GM20000 (cell line): ENCODE measurements at places on chromosomes 2 and 18.

DNA sequence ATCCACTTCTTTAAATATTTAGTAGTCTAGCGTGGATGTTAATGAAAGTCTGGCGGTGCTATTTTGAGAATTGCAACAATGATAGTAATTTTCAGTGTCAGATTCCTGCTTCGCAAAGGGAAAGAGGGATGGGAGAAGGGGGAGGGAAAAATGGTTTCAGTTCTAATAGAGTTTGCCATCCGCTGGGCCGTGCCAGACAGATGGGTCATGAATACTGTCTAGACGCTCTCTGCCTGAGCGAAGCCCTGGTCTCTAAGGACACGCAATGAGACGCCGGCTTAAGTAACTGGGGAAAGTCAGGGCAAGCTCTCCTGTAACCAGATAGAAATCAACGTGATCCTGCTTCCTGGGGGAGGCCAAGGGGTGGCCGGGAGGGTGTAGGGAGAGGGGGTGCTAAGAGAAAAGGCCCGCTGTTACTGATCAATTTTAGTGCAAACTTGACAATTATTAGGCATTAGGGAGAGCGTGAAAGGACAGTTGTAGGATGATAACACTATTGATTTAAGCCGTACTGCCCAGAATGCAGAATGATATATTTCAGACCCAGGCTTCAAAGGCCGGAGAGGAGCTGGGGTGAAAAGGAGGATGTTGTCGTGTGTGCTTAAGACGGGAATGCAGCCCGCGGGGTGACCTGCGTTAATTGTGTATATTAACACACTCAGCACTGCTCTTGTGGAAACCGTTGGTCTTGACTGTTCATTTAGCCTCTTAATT is 229.2 kb downstream of the LDLRAD4 start:
- no peak for DNase-seq

DNA sequence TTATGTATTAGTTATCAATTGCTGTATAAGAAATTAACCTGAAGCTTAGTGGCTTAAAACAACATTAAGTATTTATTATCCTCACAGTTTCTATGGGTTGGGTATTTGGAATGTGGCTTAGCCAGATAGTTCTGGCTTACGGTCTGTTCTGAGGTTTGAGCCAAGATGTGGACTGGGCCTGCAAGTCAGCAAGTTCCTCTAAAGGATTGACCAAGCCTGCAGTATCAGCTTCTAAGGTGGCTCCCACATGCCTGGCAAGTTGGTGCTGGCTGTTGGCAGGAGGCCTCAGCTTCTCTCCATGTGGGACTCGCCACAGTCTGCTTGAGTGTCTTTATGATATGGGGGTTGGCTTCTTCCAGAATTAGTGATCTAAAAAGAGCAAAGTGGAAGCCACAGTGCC is 45.0 kb upstream of the TCF4 start:
- no peak for DNase-seq

- no peak for DNase-seq
Measured at GRCh38 chr2:73244580-73244979, 10.5 kb downstream of the CCT7 start.

DNA sequence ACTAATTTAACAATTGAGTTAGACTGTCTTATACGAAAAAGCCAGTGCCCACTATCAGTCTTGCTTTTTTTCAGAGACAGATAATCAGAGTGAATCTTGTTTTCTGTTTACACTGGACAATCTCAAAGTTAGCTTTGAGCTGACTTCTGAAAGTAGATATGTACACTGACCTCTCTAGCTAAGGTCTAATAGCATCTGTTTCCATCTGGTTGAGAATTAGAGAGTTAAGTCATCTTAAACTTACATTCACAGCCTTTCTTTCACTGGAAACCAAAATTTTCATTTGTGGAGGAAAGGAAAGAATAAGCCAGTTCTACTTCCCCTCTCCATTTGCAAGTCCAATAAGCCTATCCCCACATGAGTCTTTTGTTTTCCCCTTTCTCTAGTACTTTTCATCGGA is 89.3 kb downstream of the VRK2 start:
- no peak for DNase-seq

GRCh38 chr2:74991977-74992376 is 33.5 kb downstream of the POLE4 start:
- no peak for DNase-seq

GRCh38 chr2:26805241-26805676 is 19.4 kb downstream of the CENPA start:
- DNase-seq: no peak

GRCh38 chr2:101987832-101988231 is 3.9 kb upstream of the IL1R2 start:
- DNase-seq: no peak

DNA sequence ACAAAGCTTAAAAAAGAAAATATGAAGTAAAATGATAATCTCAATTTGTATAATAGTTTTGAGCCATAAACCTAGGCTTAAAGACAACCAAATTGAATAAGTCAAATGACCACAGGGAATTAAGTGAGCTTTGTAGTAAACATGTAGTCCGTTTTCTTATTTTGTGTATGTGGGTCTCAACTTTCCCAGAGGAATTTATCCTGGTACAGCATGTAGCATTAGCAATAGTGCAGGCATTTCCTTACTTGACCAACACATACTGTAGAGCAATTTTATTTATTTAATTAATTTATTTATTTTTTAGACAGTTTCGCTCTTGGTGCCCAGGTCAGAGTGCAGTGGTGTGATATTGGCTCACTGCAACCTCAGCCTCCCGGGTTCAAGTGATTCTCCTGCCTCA is 37.5 kb upstream of the MTCL1 start:
- DNase-seq: no peak

GRCh38 chr18:36593001-36593400 is 235.8 kb downstream of the TPGS2 start:
- DNase-seq: no peak

DNA sequence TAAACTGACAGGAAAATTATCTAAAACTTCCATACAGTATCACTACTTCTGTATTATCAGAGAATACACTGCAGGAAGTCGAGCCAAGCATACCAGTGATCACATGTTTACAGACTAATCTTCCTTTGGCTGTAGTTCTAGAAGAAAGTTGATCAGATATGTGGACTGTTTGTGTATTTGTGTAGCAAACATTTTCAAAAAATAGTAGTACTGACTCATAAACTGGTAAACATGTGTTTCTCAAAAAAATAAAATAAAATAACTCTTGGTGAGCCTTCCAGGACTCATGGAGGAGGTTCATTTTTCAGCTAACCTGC is 148.9 kb upstream of the SLC39A10 start:
- no peak for DNase-seq

DNA sequence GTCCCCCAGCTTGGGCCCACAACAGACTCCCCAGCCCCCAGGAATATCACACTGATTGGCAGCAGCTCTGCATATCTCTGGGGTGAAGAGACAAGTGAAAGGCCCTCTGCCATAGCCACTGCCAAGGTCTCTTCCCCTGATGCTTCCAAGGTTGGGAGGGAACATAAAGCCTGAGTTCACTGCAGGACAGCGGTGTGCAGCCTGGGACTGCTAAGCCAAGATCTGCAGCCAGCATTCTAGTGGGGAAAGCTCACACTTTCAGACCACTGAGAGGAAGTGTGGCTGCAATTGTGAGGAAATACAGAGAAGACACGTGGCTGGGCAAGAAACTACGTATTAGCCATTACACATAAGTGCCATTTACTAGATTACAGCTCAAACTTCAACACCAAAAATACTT is 100.7 kb downstream of the MAIP1 start:
- no peak for DNase-seq

DNA sequence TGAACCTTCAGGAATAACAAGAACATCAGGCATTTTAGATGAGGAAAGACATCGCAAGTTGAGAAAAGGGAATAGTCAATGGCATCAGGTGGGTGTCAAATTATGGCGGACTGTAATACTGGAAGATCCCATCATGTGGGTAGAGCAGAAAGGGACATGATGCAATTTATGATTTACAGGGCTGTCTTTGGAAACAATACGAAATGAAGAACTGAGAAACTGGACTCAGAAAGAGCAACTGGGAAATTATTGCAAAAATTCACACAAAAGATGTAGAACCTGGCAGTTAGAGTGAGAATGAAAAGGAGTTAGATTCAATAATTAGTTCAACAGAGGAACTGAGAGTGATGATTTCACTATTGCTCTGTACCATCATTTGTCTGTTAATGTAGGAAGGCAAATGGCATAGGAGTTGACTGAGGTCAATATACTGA is 1635.0 kb upstream of the ACVR2A start:
- no peak for DNase-seq

GRCh38 chr2:39373181-39373802 is 63.8 kb downstream of the MAP4K3 start:
- no peak for DNase-seq

DNA sequence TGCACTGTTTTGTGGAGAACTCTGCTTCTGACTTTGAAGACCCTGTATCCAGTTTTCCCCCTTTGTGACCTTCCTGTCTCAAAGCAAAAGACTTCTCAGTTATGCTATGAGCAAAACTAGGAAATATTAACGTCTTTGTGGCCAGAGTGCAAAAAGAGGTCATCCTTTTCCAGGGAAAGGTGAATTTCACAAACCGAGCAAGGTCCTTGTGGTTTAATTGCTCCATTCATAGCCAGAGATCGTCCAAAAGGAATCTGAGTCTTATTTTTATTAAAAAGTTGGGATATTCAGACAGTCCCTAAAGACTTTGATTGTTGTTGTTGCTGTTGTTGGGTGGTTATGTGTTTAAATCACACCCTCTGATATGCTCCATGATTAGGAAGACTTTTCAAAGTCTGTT is 77.4 kb downstream of the NAB1 start:
- no peak for DNase-seq

DNA sequence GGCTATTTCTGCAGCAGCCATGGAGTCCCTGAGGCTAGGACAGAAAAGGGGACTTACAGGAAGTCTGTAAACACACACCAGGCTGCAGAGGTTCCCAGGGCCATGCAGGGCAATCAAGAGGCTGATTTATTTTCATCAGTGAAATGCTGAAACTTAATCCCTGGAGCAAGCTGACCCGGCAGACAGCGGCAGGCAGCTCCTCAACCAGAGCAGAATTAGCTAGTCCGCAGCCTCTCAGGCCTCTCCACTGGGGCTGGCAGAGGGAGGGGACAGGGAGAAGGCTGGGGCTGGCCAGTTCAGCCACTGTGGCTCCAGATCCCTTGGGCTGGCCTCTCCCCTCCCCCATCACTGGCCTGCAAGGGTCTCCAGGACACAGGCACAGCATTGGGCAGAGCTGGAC is 136.3 kb downstream of the TNS1 start:
- DNase-seq: no peak

DNA sequence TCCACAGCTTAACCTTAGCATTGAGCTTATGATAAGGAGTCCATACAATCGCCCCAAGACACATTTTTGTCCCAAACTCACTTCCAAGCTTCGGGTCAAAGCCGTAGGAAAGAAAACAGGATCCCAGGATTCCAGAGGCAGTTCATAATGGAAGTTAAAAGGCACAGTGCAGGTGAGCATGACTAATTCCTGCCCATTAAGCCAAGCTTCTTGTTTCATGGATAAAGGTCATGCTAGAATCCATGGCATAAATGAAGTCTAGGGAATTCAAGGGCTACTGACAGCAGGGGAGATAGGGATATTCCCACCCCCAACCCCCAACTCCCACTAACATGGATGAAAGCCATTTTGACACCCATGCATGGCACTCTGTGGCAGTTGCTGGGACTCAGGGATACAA is 10.2 kb upstream of the INPP4A start:
- DNase-seq: no peak
